ENCODE measurements at places on chromosomes 12 and 14. TPM values are rescaled to one million over a fixed set of nuclear protein-coding genes. Genes with fewer than 3 reads are reported as not detected.

- no peaks in the 10 kb centered on the region for H3K36me3 ChIP-seq
- no peak overlapping the region for H3K27ac ChIP-seq
- no peaks in the 10 kb centered on the region for H3K4me1 ChIP-seq
- no peaks in the 10 kb centered on the region for H3K27me3 ChIP-seq
Observed at GRCh38 chr12:67712011-67712410, 63.5 kb downstream of the DYRK2 start.

- no peak for DNase-seq
- no peaks in the 10 kb centered on the region for H3K36me3 ChIP-seq
- H3K27ac ChIP-seq: no peak overlapping the region
- H3K4me3 ChIP-seq: no peak overlapping the region
- H3K27me3 ChIP-seq: no peaks in the 10 kb centered on the region
Observed at GRCh38 chr12:108728820-108729611, 2.3 kb downstream of the CORO1C start.

- H3K36me3 ChIP-seq: no peaks in the 10 kb centered on the region
- H3K27ac ChIP-seq: no peak overlapping the region
- H3K4me1 ChIP-seq: no peaks in the 10 kb centered on the region
Observed at GRCh38 chr12:77591959-77592743, 238.5 kb upstream of the NAV3 start.

DNA sequence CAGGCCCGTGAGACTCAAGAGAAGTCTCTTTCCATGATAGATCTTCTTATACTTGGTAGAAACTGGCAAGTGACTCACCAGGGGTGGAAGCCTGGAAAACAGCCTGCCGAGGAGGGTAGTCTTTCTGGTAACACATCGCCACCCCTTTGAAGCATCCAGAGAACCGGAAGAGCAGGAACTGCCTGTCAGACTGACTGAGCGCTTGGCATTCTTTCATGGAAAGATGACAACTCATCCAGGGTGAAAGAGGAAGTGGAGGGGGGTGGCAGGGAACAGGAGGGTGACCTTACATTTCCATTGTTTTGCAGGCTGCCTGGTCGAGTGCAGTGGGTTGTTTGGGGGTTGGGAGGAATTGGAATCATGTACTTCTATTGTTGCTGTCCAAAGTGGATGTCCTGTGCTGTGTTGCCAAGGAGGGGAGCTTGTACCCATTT is 34.5 kb downstream of the PRKCH start:
- H3K27me3 ChIP-seq: no peaks in the 10 kb centered on the region
- peaks cover 36% of the 10 kb centered on the region for H3K36me3 ChIP-seq
- H3K4me3 ChIP-seq: no peak overlapping the region
- H3K27ac ChIP-seq: peak overlapping the region; percentile 7
- peak; percentile 42 for DNase-seq

- no peak for DNase-seq
- no peak overlapping the region for H3K27ac ChIP-seq
- no peaks in the 10 kb centered on the region for H3K4me1 ChIP-seq
- no peak overlapping the region for H3K4me3 ChIP-seq
- peaks cover 92% of the 10 kb centered on the region for H3K36me3 ChIP-seq
Observed at GRCh38 chr14:50759800-50760543, 71.0 kb downstream of the NIN start.

The CCNT1 gene
- 150 TPM for total RNA-seq

The EML1 gene
- 0.59 TPM for total RNA-seq

The TGFB3 gene
- total RNA-seq: 11.8 TPM

The TMEM52B gene
- total RNA-seq: not detected

The BATF gene
- total RNA-seq: 7.8 TPM

The TMEM233 gene
- total RNA-seq: not detected
